ENCODE measurements at places on chromosomes 2 and 18.

GRCh38 chr18:60892441-60892840 is 440.8 kb upstream of the CDH20 start:
- no peak for DNase-seq

DNA sequence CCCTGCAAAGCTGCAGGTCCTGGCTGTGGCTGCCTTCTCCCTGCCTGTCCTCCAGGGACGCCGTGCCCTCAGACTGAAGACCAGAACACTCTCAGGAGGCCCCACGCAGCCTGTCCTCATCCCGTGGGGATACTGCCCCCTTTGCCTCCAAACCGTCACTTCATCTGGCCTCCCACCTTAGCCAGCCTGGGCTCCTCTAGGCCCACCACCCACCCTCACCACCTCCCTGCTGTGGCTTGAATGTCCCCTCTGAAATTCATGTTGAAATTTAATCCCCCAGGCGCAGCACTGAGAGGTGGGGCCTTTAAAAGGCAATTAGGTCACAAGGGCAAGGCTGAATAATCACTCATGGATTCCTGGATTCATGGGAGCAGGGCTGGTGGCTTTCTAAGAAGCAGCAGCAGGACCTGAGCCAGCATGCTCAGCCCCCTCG is 198.2 kb downstream of the SEPTIN10 start:
- DNase-seq: no peak

GRCh38 chr2:218039171-218039570 is 29.9 kb upstream of the RUFY4 start:
- DNase-seq: no peak

- no peak for DNase-seq
These were observed 46.4 kb downstream of the GRB14 start for GRCh38 chr2:164574931-164575330.

- no peak for DNase-seq
These were observed 129.6 kb upstream of the SLC1A4 start for GRCh38 chr2:64859312-64860212.

DNA sequence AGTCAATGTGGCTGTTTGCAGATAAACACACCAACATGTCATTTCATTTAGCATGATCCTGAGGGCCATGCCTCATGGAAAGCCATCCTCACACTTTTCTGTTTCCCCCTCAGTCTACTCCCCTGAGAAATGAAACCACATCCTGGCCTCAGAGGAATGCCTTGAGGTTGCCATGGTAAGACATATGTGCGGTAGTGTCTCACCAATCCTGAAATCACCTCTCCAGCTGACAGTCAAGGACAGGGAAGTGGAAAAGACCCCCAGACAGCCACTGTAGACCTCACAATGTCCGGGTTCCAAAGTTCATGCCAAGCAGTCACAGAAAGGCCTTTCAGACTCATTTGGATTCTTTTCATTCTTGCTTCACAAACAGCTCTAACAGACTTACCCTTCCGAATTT is 175.2 kb upstream of the PKDCC start:
- no peak for DNase-seq

DNA sequence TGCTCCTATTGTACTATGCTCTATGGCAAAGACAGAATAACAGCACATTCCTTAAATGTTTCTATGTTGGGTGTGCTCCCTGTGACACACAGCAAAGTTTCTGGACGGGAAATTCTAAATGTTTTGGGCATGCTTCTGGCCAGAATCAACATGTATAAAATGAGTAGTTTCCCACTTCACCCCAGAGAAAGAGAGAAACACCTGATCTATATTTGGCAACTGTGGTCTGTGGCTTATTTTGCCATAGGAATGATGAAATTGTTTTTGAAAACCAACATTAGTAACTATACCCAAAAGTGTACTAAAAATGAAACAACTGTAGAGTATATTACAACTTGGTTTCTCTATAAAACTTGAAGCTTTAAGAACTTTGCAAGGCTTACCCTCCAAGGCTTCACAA is 89.1 kb downstream of the RAD51AP2 start:
- DNase-seq: no peak

DNA sequence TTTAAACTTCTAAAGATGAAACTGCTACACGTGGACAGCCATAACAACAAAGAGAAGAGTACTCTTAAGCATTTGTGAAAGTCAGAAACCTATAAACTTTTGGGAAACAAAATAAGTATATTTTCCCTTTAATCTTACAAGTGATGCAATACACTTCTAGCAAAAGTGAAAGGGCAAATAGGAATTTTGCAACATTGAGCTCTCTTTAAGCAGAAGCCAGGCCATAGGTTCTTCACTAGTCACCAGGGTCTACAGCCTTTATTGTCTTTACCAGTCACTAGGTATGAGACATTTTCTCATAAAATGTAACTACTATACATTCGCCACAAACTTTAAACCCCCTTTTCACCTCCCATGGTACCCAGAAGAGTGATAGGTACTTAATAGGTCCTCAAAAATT is 37.5 kb downstream of the SCN1A start:
- DNase-seq: no peak

- no peak for DNase-seq
These were observed 23.5 kb downstream of the CYRIA start for GRCh38 chr2:16642088-16642487.

DNA sequence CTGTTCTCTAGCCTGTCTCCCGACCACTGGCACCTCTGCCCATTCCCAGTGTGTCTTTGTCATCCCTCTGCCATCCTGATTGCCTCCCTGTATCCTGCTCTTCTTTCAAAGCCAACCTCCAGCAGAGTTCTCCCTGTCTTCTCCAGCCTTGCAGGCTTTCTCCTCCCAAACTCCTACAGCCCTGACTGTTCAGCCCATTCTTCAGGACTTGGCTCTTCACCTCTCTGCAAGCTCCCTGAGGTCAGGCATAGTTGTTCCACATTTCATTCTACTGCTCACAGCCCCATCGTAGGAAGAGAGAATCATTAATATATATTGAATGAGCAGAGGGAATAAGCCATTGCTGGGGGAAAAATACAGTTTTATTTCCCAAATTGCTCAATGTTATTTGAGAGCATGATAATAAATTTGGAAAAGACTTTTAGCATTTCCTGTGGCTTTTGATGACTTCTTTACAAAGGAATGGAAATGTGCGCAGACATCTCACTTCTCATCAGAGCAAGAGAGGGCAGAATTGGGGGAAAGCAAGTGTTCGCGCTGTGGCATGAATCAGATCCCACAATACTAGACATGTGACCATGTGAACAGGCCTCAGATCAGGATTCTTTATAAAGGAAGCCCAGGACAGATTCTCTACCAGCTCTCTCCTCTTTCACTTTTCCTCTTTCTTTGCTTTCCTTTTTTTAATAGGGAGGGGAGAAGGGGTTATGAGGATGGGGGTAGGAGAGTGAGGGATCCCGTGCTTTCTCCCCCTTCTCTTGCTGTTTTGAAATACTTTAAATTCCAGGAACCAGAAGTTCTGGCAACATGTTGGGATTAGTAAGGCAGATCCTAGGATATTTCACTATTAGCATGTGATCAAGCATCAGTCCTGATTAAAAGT is 37.4 kb downstream of the EPAS1 start:
- DNase-seq: no peak

DNA sequence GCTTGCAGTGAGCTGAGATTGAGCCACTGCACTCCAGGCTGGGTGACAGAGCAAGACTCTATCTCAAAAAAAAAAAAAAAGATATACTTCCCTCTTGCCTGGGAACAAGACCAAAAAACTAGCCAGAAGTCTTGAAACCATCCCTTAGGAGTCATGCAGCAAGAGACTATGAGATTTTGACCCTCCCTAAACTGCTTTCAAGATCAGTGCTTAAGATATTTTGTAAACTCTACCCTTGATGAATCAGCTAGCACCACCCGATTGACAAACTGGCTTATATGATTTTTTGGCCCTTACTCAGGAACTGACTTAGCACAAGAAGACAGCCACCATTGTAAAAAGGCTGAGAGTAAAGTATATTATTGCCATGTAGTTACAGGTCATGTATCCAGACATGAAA is 3.8 kb downstream of the SULT1C3 start:
- DNase-seq: no peak

DNA sequence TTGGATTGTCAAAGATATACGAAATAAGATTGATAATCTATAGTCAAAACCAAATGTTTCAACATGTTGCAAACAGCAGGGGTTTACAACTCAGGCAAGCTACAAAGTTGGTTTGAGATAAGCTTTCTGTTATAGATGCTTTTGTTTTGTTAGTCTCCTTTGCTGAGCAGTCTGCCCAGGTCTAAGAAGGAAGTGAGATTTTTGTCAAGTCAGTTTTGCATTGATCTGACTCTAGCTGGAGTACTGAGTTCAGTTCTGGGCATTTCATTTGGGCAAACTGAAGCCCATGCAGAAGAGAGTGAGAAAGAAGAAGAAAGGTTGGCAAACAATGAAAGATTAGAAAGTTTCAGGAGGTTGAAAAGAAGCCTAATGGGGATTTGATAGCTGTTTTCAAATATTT is 983.0 kb upstream of the SLC39A10 start:
- no peak for DNase-seq

- DNase-seq: no peak
These were observed 3.3 kb upstream of the RNF152 start for GRCh38 chr18:61896118-61896517.

DNA sequence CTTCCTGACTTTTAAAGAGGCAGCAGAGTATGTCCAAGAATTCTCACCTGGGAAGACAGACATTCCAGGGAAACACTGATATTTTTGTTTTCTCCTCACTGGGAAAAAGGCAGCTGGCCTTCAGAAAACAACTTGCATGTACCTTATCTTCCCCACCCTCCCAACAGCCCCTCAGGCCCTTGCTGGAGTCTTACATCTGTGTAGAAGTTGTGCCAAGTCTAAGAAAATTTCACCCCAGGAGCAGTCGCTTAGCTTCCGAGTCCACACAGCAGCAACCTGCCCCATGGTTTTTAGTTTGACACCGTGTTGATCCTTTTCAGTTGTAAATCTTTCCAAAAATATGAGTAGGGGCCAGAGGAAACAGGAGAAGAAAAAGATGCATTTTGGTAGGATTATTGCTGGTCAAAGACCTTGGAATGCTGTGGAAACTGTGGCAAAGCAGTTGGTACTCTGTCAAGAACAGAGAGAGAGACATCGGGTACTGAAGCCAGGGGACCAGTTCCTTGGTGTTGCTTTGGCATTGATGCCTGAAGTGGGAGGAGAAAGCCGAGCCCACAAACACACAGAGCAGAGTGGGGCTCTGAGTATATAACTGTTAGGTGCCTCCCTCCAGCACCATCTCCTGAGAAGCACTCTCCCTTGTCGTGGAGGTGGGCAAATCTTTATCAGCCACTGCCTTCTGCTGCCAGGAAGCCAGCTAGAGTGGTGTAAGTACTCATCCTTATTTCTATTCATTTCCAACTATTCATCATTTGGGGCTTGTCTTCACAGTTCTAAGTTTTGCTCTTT is at the start of gene SLC14A1:
Gene SLC14A1 (plus strand): TSS at position 615 of the 789 bp plus-strand sequence. CDS start 6,140 bp downstream, outside the sequence.
- DNase-seq: no peak

DNA sequence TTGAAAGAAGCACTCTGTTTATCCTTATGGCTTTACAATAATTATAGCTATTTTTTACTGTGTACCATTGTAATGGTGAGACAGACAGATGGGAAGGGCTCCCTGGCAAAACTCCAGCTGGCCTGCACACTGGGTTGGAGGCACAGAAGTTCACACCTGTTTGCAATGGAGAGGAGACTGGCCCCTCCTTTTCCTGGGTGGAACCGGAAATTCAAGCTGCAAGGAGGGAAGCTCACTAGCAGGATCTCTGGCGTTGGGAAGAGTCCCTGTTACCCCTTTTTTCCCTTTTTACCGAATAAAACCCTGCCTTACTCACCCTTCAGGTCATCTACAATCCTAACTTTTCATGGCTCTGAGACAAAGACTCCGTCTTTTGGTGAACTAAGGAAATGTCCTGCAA is 100.3 kb upstream of the TFPI start:
- DNase-seq: no peak

DNA sequence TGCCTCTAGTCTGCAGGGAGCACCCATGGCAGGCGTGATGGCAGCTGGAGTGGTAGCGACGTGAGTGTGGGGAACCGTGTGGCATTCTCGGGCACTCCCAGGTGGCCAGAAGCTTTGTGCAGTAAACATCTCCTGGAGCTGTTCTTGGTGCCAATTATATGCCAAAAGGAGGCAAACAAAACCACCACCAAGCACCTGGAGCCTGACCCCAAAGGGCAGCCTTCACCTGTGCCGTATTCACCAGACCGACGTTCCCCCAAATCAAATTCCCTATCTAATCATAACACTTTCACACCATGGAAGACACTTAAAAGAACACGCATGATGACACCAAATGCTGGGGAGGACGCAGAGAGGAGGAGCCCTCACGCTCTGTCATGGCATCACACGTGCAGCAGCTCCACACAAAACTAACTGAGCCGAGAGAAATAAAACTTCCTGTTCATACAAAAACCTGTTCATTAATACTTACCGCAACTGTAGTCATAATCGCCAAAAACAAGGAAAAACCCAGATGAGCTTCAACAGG is 123.6 kb downstream of the EIPR1 start:
- no peak for DNase-seq

DNA sequence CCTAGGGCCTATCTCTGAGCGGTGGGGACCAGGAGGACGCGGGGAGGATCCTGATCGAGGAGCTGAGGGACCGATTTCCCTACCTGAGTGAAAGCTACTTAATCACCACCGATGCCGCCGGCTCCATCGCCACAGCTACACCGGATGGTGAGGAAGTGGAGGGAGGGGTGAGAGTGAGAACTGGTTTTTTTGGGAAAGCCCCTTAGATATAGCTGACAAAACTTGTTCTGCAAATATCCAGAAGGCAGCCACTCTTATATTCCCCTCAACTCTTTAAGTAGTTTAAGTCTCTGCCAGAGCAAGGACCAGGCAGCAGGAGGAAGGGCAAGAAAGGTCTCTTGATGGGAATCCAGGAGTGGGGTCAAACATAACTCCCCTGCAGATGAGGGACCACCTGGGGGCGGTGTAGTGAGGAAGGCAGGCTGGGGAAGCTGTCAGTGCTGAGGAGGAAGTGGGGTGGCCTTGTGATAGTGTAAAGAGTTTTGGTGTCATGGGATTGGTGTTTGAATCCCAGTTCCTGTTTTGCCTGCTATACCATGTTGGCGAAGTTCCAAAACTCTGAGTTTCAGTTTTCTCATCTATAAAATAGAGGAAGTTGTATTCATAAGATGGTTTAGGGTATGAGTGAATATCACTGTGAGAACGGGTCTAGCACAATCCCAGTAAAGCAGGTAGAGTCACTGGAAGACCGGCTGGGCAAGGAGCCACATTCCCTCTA is 3.4 kb downstream of the NAGK start:
- peak; percentile 52 for DNase-seq

DNA sequence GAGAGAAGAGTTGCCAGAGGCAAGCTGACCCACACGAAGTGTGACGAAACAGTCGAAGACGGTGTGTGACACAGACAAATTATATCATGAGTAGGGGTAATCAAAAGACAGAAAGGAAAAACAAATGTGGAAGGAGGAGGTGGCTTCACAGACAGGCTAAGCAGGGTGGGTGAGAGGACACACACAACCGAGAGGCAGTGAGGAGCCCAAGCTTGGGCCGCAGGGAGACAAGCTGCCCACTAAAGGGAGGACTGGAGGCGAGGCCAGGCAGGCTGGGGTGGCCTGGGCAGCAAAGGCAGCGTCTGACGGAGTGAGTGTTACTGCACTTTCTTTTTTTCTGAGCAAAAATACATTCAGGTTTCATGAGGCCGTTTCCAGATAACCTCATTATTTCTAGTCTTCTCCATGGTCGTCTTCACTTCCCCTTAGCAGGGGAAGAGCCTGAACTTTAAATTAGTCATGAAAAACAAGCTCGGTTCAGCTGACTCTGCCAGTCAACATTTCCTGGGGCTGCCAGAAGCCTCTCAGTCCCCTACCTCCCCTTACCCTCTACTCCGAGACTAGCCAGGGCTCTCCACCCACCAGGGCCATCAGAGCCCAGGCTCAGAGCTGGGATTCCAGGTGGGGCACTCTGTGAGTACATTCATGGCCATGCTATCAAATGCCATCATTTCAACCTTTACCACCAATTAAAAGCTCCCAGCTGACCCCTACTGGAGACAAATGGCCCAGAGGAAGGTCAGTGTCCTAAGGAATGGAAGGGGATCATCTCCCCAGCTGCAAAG is 13.8 kb upstream of the ZFP36L2 start:
- DNase-seq: no peak
